ENCODE measurements at places on chromosomes 7 and 10.

DNA sequence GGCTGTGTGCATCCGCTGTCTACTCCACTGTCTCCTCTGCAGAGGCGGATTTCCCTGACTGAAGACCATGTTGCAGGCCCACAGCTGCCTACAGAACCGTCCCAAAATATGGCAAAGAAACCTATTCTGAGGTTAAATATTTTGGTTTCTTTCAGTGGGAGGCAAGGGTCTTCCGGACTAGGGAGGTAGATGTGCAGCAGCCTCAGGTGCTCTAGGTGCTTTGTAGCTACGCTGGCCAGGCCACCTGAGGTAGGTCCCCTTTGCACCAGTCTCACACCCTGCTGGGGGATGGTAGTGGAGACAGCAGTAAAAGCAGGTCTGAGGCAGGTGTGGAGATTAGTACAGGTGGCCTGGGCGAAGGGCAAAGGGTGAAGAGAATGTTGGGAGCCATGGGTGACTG lies 8.2 kb upstream of the PILRB start:
- no peak for DNase-seq

GRCh38 chr10:123645615-123646014 lies 20.5 kb upstream of the GPR26 start:
- no peak for DNase-seq

- DNase-seq = no peak
These were observed 946.3 kb upstream of the GHITM start for GRCh38 chr10:83193026-83193425.

DNA sequence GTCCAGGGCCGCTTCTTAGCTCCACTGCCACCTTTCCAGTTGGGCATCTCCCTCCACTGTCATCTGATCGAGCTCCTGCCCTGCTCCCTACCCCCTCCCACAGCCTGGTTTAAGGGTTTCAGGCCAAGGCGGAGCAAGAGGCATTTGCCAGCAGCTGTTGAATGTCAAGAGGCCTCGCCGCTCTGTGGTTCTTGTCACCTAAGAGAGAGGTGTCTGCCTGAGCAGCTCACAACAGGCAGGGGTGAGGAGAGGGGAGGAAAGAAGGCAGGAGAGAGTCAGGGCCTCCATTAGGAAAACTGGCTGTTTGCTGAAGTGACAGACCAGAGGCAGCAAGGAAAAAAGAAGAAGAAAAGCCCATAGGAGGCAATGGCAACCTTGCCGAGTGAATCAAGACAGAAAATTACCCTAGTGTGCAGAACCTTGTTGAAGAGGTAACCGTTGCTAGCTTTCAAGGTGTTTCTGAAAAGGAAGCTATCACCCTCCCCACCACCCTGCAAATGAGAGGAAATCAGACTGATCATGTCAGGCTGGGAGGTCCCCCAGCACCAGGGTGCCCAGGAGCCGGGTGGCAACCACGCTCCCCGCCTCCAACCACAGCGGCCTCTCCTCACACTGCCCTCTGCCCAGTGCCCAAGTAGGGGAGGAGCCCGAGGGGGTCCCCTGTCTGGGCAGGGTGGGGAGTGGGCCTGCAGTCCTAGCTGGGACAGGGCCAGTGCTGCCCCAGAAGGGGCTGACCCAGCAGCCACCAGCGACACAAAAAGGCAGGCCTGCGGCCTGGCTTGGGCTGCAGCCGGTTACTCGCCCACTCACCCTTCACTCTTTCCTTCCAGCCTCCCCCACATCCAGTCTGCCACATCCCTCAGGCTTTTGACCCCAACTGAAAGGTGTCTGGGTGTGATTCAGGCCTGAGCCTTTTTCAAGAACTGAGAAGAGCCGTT lies 7.1 kb downstream of the GATA3 start:
- DNase-seq = no peak

DNA sequence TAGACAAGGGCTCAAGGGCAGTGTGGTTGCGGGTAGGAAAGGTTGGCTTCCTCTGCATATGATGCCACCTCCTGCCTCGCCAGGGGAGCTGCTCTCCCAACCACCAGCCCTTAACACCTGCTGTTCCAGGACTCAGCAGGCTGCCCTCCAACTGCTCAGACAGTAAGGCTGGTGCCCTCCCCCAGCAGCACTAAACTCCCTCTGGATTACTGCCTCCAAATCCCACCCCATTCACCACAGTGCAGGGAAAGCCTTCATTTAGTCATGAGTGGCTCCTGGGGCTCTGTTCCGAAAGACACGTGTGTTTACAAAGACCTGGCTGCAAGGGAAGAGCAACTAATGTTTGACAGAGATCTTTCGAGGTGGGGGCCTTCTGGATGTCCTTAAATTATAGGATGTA lies 437.2 kb upstream of the MKI67 start:
- no peak for DNase-seq

DNA sequence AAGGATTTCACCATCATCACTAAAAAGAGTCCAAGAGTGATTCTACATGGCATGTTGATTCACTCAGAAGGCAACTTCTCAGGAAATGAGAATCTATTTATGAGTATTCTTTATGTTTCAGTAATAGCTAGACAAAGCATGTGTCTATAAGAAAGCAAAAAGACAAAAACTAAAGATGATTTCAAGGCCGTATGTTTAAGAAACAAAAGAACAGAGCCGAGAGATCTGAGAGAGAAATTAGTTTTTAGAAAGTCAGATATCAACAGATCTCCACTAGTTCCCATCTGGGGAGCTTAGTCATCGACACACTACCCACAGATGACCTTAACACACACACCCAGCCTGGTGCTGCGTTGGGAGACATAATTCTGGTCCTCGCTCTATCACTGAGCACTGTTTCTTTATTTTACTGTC lies 21.0 kb downstream of the PIP4K2A start:
- DNase-seq = no peak

DNA sequence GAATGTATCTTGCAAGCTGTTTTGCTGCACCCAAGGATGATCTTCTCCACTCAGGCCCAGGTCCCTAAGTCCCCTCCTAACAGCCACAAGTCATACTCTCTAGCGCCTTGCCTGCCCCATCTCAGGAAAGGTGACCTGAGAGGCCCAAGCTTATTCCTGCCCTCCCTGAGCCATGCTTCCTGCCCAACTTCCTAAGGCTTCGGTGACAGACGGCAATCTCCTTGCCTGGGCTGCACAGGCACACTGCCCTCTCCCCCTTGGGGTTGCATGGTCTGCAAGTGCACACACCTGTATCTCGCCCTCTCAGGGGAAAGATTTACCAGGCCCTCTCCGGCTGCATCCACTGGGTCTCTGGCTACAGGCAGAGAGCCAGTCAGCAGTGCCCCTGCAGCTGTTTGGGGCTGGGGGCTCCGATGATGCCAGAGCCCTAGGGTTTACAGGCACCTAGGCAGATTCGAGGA lies 771 bp upstream of the ADIRF start:
- no peak for DNase-seq

DNA sequence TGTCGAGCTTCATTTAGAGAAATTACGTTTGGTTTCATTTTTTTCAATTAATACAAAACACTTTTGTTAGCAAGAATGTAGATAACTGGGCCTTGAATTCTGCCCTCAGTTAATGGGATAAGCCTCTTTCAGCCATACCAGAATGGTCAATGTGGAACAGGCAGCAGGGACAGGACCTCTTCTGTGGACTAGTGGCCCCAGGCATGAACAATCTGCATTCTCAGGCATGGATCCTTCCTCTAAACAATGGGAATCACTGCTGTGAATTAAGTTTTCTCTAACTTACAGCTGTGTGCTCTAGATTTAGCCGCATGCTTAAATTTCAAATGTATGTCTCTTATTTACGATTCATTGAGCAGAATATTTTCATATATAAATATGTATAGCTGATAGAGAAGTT lies 237.7 kb upstream of the PRKCQ start:
- no peak for DNase-seq

DNA sequence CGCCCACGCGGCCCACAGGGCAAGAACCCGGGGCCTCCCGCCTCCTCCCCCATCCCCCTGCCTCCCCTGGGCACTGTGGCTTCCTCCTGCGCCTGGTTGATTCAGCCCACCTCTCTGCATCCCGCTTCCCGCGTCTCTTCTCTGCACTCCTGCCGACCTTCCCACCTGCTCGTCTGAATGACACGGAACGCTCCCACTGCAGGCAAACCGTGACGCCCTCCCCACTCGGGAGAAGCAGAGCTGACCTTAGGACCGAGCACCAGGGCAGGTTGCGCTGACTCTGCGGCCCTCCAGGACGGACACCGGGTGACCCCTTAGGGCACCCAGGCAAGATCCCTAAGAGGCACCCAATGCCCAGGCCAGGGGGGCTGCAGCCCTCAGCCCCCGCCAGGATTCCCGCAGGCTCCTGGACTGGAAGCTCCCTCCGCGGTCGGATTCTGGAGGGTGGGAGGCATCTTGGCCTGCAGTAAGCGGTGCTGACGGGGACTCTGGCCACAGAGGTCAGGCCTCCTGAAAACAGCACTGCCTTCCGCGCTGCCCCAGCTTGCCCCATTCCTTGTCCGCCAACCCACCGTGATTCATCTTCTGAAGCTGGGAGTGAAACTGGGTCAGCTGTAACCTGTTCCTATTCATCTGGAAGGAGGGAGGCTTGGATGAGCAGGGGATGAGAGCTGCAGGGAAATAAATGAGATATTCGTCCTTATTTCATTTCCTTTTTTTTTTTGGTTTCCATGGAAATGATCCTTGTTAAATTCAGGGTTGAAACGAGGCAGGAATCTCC lies 990 bp downstream of the CALML3 start:
- no peak for DNase-seq

DNA sequence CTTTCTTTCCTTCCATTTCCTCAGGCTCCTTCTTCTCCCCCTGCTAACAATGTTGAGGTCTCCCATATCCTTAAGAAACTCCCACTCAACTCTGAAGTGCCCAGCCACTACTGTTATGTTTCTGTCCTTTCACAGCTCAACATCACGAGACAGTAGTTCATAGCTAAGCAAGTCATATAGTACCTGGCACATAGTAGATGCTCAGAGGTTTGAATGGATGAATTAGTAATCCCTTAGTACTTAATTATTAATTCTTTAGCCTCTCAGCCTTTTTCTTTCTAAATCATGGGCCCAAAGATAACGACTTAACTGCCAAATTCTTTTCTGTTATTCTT lies 22.6 kb downstream of the CSGALNACT2 start:
- DNase-seq = no peak

GRCh38 chr7:101550641-101551541 lies 78.2 kb downstream of the MYL10 start:
- no peak for DNase-seq

GRCh38 chr10:113539789-113540188 lies 13.1 kb upstream of the HABP2 start:
- DNase-seq = no peak

- no peak for DNase-seq
These were observed 145.0 kb downstream of the TCERG1L start for GRCh38 chr10:131166486-131166885.

DNA sequence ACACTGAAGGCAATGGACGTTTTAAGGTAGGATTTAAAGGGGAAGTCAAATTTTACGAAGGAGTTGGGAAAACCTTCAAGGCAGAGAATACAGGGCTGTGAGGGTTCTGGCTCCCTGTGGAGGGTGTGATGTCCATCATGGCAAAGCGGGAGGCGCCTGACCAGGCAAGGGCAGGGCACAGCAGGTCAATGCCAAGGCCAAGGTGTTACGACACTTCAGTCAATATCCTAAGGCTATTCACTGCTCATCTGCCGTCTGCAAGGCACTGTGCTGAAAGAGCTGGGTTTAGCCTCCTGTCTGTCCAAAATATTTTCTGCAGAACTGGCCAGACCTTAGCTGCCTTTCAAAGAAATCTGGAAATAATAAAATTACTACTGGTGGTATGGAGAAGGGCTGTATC lies 297.9 kb upstream of the MGMT start:
- DNase-seq = no peak

GRCh38 chr7:35571611-35572240 lies 123.2 kb downstream of the HERPUD2 start:
- DNase-seq = no peak

GRCh38 chr10:98363220-98363619 lies 51.8 kb downstream of the PYROXD2 start:
- no peak for DNase-seq

DNA sequence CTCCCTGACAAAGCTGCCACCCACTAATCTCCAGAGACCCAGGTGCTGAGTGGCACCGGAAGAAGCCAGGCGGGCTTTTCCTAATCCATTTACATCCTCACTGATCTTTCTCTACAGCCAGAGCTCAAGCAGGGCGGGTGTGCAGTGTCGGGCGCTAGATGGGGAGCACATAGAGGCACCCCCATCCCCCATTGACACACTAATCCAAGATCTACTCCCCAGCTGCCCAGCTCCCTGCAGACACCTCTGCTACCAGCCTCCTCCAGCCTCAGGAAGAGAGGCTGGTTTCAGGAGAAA lies 22.2 kb downstream of the FRMPD2 start:
- no peak for DNase-seq

GRCh38 chr10:93816123-93816747 lies 58.5 kb downstream of the LGI1 start:
- peak; percentile 27 for DNase-seq

DNA sequence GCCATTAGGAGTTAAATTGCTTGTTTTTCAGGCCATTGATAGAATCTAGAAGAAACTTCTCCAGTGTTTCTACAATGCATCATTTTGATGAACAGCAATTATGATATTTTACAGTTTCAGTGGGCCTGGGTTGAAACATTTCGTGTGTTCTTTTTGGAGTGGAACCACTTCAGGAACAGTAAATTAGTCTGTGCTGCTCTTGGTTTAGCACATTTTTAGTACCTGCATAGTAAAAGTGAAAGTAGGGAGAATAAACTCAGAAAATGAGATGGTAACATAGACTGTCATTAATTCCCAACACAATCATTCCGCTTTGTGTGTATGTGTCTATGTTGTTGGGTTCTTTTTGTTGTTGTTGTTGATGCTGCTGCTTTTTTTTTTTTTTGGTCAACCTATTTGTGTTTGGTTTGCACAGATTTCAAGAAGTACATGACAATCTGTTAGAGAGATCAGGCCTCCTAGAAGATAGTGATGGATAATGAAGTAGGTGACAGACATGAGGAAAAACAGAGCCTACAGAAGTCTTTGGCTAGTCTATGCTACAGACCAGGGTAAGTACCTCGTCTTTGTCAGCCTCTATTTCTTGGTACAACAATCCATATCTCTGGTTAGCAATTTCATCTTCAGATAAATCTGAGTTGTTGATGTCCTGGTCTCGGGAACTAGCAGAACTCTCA lies 154.0 kb upstream of the TARP start:
- no peak for DNase-seq

GRCh38 chr7:40876601-40877000 lies 741.8 kb downstream of the SUGCT start:
- no peak for DNase-seq

- DNase-seq = no peak
These were observed 82.5 kb downstream of the ABLIM1 start for GRCh38 chr10:114575417-114576131.

GRCh38 chr7:155660758-155661093 lies 16.3 kb downstream of the RBM33 start:
- no peak for DNase-seq

DNA sequence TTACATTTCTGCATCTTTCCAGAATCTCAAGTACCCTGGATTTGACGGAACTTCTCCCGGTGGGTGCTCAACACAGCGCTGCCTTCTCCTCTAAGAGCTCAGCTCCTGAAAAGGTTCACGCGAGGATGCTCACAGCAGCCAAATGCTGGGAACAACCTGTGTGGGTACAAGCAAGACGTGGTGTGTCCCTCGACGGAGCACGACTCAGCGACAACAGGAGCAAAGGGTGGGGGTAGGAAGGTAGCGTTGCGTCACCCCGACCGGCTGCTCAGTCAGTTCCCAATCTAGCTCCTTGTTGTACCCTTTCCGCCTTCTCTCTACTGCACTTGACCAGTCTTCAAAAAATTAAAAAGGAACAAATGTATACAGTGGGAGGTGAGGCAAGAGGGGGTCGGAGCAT lies 117.3 kb downstream of the PTPRN2 start:
- no peak for DNase-seq

GRCh38 chr7:157446322-157446721 lies 109.5 kb downstream of the DNAJB6 start:
- DNase-seq = no peak

Data from progenitor cell of endocrine pancreas (in vitro differentiated cells).